ENCODE measurements at places on chromosomes 2 and 18. TPM values are rescaled to one million over a fixed set of nuclear protein-coding genes. Genes with fewer than 3 reads are reported as not detected.

Gene MYO1B
- 63.9 TPM for total RNA-seq

- no peak for DNase-seq
Measured at GRCh38 chr18:11316546-11316945, 167.2 kb upstream of the PIEZO2 start.

DNA sequence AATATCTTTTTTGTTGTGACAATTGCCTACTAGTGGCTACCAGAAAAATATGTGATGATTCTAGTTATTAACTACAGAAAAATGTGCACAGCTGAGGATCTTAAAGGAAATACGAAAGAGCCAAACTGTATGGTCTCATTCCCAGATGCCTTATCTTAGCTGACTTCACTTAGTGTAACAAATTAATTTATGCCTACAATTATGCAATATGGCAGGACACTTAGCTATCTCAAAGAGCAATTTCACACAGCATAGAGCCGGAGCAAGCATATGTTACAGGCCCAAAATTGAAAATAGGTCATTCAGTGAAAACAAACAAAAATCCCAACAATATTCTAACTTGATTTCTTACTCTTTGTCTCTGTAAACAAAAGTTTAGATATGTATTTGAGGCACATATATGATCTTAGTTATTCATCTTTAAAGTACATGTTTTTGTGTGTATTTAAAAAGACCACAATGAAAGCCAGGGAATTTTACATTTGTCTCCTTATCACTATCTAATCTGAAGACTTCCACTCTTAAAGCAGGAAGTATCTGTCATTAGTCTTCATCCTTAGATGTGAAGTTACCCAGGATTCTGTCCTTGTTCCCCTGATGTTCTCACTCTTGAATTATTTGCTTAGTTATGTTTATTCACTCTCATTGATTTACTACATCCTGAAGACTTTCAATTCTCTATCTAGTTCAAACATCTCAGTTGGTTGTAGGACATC is 1579.0 kb upstream of the NXPH2 start:
- DNase-seq, result no peak

GRCh38 chr2:30425326-30425725 is 21.7 kb upstream of the LCLAT1 start:
- DNase-seq, result no peak

GRCh38 chr18:33051407-33051806 is 278.6 kb upstream of the KLHL14 start:
- no peak for DNase-seq

Gene LAMA1
- 7.9 TPM for total RNA-seq

Gene APOB
- total RNA-seq, result 8.5 TPM

Gene PHLPP1
- 7.0 TPM for total RNA-seq

DNA sequence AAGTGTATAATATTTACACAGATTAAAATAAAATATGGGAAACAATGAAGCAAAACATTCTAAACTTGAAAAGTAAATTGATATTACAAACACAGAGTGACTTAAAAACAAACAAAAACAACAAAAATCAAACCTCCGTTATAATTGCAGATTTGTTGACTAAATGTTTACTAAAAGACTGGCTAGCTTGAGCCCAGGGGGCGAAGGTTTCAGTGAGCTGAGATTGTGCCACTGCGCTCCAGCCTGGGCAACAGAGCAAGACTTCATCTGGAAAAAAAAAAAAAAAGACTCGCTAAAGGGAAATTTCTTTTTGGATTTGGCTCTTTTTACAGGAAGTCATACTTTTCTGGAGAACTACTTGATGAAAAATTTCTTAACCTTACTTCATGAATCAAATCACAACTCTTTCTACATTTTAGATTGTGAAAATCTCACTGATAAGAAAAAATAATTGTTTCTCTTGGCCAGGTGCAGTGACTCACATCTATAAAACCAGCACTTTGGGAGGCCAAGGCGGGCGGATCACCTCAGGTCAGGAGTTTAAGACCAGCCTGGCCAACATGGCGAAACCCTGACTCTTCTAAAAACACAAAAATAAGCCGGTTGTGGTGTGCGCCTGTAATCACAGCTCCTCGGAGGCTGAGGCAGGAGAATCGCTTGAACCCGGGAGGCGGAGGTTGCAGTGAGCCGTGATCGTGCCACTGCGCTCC is 9.7 kb downstream of the TFPI start:
- DNase-seq, result no peak

GRCh38 chr2:158467248-158467647 is 10.5 kb downstream of the PKP4 start:
- DNase-seq, result no peak

Gene GPR39
- 1.3 TPM for total RNA-seq

GRCh38 chr2:15684161-15685039 is 92.7 kb downstream of the DDX1 start:
- DNase-seq, result no peak

DNA sequence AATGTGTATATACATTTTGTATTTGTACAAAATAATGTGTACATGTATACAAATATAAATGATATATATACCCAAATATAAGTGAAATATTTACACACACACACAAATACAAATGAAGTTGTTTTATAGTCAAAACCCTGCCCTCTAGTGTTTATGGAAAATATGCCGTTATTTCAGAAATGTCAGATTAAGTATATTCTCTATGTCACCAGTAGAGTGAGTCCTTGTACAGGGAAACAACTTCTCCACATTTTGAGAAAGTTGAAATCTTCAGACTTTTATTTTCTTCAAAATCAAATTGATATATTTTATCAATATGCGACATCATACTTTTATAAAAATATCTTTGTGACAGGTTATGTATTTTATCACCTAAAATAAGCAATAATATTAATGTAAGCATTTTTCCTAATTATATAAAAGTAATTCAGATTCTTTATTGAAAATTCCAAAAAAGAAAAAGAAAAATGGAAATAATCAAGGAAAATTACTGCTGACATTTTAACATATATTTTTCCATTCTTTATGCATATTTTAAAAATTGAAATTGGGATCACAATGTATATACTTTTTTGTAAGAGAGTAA is 22.4 kb downstream of the ARL6IP6 start:
- no peak for DNase-seq

GRCh38 chr2:194700726-194701125 is 956.3 kb upstream of the SLC39A10 start:
- DNase-seq, result no peak

DNA sequence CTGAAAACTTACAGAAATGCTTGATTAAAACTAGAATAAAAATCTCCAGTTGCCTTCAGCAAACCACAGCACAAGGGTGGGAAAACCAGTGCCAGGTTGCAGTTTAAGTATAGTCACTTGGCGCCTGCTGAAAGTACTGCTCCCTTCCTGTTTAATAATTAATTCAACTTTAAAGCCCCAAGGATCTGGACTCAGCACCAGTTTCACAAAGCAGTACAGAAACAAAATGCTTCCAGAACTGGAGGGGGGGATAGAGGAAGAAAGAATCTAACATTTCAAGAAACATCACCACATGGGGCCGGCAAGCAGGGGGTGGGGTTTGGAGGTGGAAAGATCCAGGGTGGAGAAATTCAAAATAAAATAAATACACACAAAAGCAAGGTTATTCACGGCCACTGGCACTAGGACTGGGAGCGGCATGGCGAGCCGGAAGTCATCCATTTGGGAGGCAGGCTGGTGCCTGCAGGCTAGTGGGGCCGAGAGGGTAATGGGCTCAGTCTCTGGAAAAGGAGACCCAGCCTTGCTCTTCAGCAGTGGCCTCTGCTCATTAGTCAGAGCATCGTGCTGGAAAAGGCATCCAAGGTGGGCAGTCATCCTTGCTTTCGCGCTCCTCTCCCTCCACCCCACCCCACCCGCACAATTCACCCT is 85.8 kb downstream of the POU3F3 start:
- no peak for DNase-seq

DNA sequence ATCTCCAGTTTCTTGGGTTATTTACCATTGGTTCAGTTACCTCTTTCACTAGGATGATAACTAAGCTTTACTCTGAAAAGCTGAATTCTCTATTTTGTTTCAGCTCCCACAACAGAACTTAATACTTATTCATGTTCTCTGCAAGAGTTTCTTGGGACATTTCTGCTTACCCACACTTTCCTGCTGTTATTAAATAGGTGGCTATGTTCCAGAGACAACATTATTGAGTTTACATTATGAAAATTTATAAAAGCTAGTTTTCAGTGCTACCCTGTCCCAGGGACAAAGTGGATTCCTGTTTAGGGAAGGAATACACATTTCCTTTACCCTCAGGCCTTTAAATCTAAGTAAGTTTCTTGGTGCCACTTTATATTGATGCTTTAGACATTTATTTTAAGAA is 7.0 kb upstream of the GPD2 start:
- no peak for DNase-seq

GRCh38 chr2:43634604-43635306 is 2.3 kb upstream of the PLEKHH2 start:
- no peak for DNase-seq

- DNase-seq, result peak; percentile 24
Measured at GRCh38 chr2:3512086-3512485, 7.2 kb downstream of the ADI1 start.

- no peak for DNase-seq
Measured at GRCh38 chr18:2096551-2096950, 474.8 kb downstream of the METTL4 start.

Gene STAT4
- 4.1 TPM for total RNA-seq

Measured in mesenteric fat pad (tissue), 1 donor.